ENCODE measurements at places on chromosomes 3 and 15.

DNA sequence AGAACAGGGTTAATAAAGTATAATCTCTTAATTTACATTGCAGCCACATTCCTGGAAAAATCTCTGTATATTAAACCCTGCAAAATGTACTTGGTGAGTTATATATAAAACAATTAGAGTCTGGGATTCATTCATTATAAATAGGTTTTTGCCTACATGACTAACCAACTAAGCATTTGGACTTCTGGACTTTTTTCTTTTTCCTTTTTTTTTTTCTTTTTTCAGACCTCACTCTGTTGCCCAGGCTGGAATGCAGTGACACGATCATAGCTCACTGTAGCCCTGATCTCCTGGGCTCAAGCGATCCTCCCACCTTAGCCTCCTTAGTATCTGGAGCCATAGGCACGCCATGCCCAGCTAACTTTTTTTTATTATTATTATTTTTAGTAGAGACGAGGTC is 4.5 kb downstream of the DNAJC13 start:
- no peak for DNase-seq

DNA sequence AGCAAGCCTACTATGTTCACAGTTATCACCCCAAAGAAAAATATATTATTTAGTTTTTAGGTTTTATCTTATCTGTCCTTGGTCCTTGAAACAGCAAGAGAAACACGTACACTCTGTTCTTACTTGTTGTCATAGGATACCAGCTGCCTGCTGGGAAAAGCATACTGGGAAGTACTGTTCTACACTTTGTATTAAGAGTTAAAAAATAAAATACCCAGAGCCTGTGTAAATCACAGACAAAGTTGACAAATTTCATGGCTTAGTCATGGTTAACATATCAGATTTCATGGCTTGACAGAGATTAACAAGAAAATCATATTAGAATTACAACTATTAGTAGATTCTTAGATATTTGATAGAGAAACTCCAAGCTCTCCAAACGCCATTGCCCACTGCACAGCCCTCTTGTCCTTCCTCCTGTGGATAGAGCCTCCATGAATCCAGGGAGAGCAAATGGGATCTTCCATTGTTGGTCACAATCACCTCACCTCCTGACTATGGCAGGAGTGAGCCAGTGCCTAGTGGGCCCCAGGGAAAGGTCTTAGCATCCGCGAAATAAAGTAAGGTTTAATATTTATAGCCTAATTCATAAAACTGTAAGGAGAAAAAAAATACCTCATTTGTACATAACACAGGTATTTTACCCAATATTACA is 128.1 kb upstream of the WNT5A start:
- DNase-seq: no peak

- DNase-seq: no peak
These were observed 6.5 kb upstream of the TM4SF18 start for GRCh38 chr3:149339931-149340309.

DNA sequence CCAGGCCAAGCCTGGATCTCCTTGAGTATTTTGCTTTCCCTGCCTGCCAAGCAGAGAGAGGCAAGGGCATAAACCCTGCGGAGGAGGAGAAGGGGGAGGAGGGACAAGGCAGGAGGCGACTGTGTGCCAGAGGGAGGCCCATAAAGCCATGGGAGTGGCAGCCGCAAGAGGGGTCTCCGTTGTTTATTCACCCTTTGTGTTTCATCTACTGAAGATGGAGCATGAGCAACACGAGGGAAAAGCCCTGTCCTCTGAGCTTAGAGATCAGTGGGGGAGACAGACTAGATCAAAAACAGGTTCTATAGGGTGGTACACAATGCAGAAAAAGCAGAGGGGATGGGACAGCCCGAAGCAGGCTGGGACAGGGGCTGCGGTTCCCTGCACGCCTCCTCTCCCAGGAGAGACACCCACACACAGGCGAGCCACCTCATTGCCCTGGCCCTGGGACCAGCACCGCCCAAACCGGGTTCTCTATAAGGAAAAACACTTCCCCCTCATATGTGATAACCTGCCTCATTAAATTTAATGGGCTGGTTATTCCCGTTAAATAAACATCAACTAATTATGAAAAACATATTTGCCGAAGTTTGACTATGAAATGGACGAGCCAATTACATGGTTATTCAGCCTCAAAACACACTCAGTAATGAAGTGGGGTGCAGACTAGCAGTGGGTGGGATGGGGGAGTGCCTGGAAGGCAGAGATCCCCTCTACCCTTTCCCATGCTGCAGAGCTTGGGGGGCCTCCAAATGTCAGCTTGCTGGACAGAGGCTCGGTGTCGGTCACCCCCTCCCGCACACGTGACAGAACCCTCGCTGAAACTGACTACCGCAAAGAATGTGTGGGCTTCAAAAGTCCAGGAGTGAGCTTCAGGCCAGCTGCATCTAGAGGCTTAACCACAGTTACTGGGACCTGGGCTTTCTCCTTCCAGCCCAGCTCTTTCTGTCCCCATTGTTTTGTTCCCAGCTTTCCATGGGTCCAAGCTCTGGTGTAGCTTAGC is 14.2 kb upstream of the PLXNA1 start:
- no peak for DNase-seq

GRCh38 chr3:89414270-89414669 is 306.8 kb downstream of the EPHA3 start:
- DNase-seq: no peak

DNA sequence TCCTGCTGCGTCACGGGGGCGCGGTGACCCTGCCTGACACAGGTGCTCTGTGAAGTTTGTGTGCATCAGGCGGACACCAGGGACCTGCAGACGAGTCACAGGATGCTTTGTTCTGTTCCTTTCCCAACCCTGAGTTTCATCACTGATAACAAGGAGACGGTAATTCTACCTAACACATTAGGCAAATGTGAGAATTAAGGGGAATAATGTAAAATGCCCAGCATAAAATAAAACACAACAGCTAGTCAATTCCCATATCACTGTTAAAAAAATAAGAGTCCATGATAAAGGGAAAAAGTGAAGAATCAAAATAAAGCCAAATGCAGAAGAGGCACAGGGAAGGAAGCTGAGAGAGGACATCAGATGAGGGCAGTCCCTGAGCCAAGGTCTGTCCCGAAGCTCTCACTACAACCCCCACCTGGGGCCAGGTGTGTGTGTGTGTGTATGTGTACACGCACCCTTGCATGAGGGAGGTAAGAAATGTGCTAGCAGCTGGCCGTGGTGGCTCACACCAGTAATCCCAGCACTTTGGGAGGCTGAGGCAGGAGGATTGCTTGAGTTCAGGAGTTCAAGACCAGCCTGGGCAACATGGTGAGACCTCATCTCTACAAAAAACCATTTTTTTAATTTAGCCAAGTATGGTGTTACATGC is 27.5 kb downstream of the PLA2G4D start:
- DNase-seq: no peak
